Upper lobe of left lung (tissue), 6 donors: ENCODE measurements at places on chromosomes 5 and 9.

DNA sequence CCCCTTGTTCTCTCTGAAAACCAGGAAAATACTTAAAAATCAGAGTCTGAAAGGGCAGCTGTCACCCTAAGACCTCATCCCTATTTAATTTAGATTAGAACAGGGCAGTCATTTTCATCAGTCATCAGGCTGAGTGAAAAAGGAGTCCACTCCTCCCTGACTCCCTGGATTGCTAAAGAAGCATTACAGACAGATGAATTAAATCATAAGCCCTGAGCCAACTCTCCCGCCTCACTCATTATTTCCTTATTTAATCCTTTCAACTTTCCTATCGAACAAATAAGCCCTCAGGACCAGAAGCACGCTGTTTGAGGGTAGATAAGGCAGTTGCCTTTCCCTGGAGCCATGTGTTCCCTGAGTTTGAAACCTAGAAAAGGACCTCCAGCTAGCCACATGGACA is 201.9 kb upstream of the ANKRD55 start:
- no peak for DNase-seq

DNA sequence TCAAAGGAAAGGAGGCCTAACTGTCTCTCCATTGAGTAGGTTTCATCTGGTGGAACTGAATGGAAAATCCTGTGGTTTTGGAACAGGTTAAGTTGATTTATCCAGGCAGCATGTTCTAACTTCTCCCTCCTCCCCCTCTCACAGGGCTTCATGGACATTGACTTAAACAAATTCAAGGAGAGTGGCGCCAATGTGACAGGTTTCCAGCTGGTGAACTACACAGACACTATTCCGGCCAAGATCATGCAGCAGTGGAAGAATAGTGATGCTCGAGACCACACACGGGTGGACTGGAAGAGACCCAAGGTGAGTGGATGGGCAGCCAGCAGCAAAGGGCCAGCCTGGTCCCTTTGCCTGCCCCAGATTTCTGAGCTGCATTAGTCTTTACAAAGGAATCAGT is 183.9 kb downstream of the GRIA1 start:
- DNase-seq, result no peak

DNA sequence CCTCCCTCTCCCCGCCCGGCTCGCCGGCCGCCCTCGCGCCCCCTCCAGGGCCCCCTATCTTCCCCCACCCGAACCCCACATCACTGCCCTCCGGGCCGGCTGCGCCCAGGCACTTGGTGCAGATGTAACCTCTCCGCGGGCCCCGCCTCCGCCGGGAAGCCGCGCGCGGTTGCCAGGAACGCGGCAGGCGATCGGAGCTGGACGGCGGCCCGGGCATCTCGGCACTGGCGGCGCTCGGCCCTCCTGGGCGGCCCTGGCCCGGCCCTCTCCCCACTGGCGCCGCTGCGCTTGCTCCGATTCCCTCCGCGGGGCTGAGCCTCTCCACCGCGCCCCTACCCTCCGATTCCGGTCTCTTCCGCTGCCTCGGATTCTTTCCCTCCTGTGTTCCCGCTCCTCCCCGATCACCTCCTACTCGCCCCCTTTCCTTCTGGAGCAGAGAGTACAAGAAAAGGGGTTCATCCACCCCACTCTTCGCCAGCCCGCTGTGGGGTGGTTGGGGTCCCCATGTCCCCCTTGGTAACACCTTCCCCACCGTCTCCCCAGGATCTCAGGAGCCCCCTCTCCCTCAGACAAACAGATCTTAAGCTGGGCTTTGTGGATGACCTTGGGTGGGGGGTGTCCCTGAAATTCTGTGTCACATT is 70.6 kb downstream of the C9orf50 start:
- peak; percentile 81 for DNase-seq

DNA sequence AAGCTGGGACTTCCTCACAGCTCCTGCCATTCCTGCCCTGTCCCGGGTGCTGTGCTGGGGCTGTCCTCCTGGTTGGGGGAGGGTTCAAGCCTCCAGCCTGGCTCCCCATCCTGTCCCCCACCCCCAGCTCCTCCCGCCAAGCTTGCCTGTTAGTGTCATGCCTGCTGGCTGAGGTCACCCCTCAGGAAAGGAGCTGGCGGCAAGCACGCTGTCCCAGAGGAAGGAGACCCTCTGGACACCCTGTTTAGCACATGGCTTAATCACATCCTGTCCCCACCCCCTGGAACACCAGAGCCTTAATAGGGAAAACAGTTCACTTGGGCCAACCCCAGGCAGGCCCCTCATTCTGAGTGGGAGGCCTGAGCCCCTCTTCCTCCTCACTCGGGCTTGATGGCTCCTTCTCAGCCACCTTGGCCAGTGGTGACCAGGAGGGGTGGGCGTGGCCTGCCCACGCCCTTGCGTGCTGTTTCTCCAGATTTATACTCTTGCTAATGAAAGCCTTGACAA is 9.2 kb upstream of the PHYHD1 start:
- DNase-seq, result peak; percentile 71

GRCh38 chr9:93517331-93517730 is 59.1 kb upstream of the PHF2 start:
- no peak for DNase-seq

GRCh38 chr5:15647251-15647650 is 147.3 kb downstream of the FBXL7 start:
- DNase-seq, result no peak

- no peak for DNase-seq
Measured at GRCh38 chr9:94086486-94087345, 2.5 kb downstream of the PTPDC1 start.

- DNase-seq, result no peak
Measured at GRCh38 chr9:37929441-37929895, 25.5 kb upstream of the SLC25A51 start.

GRCh38 chr5:162107591-162107990 is 40.0 kb downstream of the GABRG2 start:
- no peak for DNase-seq

DNA sequence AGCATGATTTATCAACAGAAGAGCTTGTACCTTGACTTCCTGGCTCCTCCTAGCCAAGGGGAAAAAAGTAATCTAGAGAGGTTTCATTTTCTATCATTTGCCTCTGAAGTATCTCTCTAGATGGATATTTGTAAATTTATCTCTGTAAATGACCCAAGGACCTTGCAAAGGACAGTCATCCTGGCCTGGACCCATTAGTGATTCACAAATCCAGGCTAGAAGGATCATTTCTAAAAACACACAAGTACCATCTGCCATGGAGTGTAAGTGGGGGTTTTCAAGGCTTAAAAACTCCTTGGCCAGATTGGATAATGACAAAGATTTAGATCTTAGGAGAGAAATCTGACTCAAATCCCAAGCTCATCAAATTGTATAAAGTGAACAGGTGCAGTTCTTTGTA is 8.1 kb downstream of the TTC23L start:
- no peak for DNase-seq

DNA sequence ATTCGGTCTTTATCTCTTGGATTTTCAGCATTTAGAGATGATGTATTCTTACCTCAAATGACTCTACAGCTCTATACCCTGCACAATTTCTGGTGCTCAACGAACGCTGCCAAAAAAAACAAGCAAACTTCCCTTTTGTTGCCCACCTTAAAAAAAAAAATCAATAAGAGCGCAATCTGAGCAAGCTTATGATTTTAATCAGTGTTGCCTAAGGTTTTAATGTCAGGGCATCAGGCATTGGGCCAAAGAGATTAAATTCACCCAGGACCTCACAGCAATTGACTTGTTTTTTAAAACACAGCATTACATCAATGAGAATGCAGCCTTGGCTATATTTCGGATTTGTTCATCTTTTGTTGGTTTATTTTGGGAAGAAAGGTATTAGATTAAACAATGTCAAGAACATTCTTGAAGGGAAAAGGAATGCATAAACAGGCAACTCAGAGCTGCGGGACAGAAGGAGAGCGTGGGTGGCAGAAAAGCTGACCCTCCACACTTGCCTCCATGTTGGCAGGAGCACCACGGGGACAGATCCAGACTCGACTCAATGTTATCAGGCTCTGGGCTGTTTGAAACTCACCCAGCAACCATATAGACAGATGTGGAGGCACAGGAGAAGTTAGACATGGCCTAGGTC is 127.5 kb upstream of the DAPK1 start:
- no peak for DNase-seq

DNA sequence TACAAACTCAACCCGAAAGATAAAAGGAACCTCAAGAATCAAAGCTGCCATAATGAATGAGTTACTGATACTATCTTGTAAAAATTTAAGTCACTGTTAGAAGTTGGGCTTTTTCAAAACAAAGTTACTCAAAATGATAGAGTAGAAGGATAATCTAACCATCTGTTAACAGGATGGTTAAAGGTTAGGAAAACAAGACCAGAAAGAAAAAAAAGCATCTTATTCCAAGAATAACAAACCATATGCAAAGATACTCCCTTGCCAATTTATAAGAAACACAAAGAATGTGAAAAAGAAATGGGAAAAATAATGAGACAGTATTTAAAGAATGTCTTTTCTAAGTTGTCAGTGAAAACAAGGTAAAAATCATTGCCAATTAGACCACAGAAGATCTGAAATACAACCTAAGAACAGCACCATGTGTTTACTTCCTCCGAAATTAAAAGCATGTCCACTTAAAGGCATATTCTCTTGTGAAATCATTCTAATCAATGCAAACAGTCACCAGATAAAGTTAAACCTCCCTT is 51.2 kb downstream of the STRBP start:
- no peak for DNase-seq

- no peak for DNase-seq
Measured at GRCh38 chr5:81787474-81788242, 36.8 kb upstream of the SSBP2 start.

- no peak for DNase-seq
Measured at GRCh38 chr5:85466423-85466822, 1081.7 kb upstream of the EDIL3 start.

GRCh38 chr5:119187776-119188529 is 117.1 kb downstream of the DMXL1 start:
- DNase-seq, result no peak

DNA sequence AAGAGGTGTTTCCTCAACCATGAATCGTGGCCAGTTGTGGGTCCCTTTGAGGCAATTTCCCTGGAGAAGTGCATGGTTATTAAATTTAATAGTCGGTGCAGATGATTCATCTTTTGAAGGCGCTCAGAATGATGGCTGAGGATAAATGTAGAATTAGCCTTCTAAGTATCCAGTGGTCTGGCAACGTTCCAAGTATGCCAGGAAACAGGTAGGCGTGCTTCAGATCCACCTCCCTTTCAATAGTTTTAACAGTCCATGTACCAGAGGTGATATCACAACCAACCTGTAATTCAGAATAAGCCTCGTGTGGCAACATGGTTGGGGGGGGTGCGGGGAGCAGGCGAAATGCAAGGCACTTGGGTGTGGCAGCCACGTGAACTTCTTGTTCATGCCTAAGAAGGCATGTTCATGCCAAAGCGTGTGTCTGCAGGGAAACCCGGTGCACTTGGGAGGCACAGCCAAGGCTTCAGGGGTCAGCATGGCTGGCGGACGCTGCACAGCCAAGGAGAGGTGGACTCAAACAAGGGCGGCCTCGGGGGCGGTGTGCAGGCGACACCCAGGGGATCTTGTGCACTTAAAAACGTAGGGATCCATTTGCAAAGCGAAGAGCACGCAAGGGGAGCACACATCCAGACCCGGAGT is 5.2 kb upstream of the NKD2 start:
- DNase-seq, result peak; percentile 53

DNA sequence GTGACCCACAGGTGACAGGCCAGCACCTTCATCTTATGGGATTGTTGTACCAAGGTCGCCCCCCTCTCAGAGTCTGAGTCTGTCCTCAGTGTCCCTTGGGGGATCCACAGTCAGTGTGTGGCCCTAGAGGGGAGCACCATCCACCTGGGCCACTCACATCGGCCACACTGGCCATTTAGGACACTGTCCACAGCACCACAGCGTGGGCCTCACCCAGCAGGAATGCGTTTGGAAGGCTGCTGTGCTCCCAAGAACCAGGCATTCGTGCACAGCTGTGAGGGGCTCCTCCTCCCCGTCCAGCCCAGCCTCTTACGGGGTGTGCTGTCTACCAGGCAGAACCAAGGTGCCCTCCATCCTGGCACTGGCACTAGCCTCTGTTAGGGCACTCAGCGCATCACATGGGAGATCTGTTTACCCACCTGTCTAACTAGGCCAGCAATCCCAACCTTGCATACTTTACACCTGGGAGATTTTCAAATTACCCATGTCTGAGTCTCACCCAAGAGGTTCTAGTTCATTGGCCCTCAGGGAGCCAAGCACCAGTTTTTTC is 24.5 kb upstream of the UBE2QL1 start:
- no peak for DNase-seq

DNA sequence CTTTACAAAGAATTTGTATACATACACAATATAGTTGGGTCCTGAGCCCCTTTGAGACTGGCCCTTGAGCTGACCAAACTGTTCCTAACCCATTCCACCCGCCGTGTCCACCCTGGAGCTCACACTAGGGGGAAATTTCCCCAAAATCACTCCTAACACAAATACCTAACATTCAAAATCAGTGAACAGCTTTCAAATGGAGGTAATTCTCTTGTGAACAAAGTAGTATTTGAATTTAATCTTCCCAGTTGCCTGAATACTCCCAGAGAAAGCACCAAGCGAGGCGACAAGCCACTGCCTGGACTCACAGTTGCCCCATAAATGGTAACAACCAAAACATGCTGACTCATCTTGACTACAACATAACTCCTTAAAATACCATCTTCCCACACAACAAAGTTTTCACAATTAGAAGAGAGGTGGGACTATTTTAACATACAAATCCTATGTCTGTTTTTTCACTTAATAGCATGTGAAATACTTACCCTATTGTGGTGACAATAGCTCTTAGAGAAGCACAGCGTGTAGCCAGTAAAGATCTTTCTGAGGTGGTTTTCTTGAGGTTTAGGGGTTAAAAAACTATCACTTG is 31.7 kb upstream of the SCAMP1 start:
- DNase-seq, result no peak

DNA sequence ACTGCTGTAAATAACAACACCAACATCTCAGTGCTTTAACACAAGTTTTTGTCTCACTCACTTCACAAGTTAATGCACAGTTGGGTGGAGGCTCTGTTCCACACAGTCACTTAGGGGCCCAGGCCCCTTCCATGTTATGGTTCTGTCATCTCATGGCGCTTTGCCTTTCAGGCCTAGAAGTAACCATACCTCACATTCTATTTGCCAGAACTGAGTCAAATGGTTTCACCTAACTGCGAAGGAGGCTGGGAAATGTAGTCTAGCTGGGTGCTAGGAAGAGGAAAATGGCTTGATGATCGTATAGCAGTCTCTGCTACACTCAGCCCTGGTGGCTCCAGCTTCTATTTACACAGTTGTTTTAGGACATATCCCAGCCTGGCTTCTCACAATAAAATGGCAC is 23.1 kb upstream of the MVB12B start:
- no peak for DNase-seq

- no peak for DNase-seq
Measured at GRCh38 chr5:112237456-112237855, 181.6 kb downstream of the EPB41L4A start.

DNA sequence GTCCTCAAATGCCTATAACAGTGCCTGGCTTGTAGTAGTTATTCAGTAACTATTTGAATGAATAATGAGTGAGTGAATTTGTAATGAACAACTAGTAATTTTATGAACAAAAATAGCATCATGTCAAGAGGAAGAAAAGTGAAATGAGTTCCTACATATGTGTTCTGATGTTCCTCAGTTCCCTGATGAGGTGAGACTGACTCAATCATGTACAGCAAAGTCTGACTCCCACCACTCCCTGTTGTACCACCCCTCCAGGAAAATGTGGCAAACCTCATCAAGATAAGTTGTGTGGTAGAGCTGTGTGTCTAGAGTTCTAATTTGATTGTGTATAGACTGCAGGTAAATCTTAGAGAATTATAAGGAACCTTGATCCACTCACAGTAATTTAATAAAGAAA is 201.6 kb downstream of the GOLPH3 start:
- no peak for DNase-seq
